Kidney (tissue), 22 donors: ENCODE measurements at places on chromosomes 6 and 20. TPM values are rescaled to one million over a fixed set of nuclear protein-coding genes. Genes with fewer than 3 reads are reported as not detected.
A peak's percentile ranks its signal among the peaks of the same experiment; 100 is the strongest.

DNA sequence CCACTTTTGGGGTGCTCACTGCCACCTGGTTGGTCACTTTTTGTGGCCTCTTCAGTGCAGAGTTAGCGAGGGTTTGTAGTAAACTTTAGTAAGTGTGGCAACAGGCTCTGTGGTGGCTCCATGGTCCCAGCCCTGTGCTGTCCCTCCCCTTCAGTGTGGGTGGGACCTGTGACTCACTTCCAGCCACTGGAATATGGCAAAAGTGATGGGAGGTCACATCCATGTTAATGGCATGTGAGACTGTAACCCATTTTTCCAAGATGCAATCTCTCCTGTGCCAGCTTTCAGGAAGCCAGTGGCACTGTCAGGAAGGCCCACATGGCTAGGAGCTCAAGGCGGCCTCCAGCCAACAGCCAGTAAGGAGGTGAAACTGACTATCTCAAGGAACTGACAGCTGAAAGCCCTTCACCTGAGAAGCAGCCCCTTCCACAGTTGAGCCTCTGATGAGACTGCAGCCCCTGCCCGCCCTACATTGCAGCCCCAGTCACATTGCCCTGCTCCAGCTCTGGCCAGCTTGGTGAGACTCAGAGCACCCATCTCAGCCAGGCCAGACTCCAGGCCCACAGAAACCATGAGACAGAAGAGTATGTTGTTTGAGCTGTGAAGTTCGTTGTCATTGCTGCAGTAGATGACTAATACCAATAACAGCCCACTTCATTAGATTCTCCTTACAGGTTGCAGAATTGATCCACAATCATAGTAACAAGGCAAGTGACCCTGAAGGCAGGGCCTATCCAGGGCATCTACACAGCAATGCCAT, 13.1 kb upstream of the CST7 start:
- no peak for DNase-seq

The ELOVL2 gene
- not detected for polyA plus RNA-seq

GRCh38 chr20:53215166-53215565, 243.0 kb downstream of the TSHZ2 start:
- no peak for DNase-seq

DNA sequence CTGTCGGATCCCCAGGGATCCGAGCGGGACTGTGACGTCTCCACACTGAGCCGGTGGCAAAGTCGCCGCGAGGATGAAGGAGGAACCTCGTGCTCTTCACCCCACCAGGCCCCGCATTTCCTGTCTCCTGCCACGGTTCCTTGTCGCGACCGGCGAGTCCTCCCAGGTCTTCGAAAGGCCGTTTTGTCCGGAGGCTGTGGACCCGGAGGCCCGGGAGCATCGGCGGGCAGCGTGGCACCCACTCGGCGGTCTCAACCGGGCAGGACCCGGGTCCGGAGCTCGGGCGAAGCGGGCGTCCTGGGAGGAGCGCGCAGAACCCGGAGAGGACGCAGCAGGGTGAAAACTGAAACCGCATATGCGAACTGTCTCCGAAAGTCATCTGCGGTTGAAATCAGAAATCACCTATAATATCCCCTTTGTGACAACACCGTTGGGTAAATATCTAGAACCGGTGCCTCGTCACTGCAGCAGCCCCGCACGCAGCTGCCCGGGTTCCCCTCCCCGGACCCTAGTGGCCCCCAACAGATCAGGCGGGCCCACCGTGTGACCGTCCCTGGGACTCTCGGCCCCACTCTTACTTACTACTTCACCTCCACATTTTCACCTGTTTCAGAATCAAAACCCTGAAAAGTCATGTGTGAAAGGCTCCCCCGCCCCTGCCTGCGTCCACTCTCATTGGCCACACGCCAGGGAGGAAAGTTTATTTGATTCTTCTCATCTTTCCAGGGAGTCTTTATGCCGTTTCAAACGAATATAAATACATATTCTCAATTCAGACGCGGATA, 3.1 kb upstream of the ULBP2 start:
- peak; percentile 23 for DNase-seq

The MYH7B gene
- polyA plus RNA-seq = 3.7 TPM

DNA sequence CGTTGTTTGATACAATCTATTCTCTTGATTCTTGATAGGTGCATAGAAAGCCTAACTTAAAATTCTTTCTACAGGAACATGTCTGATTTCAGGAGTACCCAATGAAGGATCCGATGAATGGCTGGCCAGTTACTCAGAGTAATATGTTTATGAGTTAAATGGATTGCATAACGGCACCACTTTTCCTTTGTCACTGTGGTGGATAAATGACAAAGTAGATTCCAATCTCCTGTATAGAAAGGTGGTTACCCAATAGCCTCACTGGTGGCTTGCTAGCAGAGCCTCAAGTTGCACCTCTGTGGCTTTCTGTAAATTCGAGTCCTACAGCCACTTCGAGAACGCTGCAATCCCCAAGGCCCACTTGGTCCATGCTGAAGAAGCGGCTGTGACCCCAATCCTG, 28.4 kb downstream of the LHFPL5 start:
- DNase-seq = no peak

- DNase-seq = no peak
These were observed 336.7 kb downstream of the GJA1 start for GRCh38 chr6:121771937-121772720.

The MATN4 gene
- polyA plus RNA-seq = 0.19 TPM

- DNase-seq = peak; percentile 22
These were observed 3.0 kb upstream of the ZBTB22 start for GRCh38 chr6:33320315-33321181.

DNA sequence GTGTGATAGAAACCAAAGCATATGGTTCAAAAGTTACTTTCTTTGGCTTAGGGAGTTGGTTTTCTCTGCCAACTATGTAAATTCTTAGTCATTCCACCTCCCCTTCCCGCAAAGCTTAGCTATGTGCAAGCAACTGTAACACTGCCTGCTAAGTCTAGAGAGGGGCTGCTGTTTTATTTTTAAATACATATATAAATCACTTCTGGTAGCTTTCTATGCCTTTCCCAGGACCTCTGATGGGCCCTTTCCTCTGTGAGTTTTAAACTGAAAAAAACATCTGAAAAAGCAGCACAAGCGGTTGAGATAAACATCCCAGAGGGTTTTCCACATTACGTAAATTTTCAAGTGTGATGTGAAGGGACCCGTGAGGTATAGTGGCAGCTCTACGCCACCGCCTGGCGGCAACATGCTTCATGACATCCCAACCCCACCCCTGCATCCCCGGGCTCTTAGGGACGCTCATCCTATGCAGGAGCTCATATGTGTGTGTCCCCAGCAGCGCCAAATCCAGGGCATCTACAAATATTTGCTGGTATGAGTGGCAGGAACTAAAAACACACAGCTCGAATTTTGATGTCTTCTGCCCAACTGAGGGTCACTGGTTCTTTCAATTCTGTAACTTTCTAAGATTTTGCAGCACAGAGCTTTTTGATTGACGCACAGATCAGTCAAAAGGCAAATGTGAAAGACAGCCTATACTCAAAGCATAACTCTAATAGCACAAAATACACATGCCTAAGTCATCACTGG, 12.7 kb downstream of the SAYSD1 start:
- peak; percentile 42 for DNase-seq

The LRP11 gene
- 22.1 TPM for polyA plus RNA-seq
